Smooth muscle cell of the brain vasculature (primary cell): ENCODE measurements at places on chromosomes 2 and 18.

GRCh38 chr2:235505181-235505741 lies 11.4 kb downstream of the AGAP1 start:
- no peak for DNase-seq

DNA sequence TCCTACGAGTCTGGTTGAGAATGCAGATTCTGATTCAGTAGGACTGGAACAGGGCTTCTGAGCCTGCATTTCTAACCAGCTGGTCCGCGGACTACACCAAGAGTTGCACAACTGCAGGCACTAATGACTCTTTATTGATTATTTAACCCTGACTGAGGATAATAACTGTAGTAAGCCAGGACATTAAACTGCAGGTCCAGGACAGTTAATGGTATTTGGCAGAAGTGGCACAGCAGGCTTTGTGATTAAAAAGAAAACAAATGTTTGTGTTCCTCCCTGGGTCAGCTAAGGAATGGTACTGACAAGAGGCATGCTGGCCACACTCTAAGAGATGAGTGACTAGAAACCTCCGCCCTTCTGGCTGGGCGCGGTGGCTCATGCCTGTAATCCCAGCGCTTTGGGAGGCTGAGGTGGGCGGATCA lies 59.4 kb downstream of the ALPK2 start:
- DNase-seq: no peak

- DNase-seq: no peak
Observed at GRCh38 chr2:105737980-105738657, 6.6 kb upstream of the NCK2 start.

- no peak for DNase-seq
Observed at GRCh38 chr2:66322506-66323260, 112.2 kb upstream of the MEIS1 start.

GRCh38 chr18:57833441-57834101 lies 30.5 kb upstream of the ATP8B1 start:
- DNase-seq: no peak

DNA sequence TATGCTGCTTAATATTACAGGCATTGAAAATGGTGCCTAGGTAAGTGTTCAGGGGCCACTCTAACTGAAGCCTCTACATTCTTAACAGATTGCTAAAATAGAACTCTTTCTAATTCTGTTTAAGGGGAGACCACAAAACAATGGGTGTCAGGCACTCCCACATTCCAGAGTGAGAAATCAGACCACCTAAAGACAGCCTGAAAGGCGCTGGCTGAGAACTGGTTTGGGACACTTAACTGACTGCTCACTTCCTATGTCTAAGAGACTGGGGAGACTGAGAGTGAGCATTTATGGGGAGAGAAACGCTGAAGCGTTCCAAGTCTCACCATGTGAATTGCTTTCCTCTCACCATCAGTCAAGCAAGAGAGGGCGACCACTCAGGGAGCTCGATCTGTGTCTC lies 108.8 kb upstream of the ITGB6 start:
- no peak for DNase-seq

- DNase-seq: no peak
Observed at GRCh38 chr2:111708476-111709180, 175.4 kb downstream of the ANAPC1 start.

DNA sequence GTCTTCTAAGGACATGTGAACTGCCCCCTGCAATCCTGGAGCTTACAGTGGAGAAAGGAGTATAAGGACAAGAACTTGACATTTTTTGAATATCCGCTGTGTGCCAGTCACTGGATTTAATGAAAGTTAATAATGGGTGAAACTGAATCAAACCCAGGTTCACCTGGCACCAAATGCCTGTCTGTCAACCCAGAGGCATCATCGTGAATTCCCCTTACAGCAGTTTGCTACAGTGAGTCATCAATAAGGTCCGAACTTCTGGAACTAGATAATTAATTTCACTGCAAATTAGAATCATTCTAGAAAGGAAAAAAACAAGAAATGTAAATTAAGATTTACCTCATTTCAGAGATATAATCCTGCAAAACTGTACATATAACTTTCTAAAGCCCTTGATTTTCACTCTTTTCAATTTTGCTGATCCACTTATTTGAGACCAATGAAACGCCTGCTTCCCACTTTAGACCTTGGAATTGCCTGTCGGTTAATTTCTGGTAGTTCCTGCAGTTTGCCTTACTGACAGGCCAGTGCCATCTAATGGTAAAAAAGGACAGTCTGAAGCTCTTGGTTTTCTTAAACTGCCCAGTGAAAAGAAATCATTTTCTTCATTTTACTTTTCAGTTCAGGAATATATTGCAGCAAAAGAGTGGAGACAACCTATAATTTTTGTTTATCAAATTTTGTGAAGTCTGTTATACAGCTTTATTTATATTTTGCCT lies 8.2 kb downstream of the DSG2 start:
- DNase-seq: no peak

DNA sequence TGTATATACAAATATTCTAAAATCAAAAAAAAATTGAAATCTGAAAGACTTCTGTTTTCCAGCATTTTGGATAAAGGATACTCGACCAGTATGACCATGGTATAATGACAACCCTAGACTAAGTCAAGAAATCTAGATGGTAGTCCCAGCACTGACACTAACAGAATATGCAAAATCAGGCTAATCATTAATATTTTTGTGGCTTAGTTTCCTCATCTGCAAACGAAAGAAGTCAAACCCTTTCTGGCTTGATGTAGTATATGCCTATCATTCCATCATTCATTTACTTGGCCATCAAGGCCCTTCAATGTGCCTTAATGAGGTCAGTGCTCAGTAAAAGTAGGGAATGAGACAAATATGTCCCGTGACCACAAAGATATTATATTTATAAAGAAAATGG lies 83.5 kb downstream of the NCKAP5 start:
- DNase-seq: no peak

DNA sequence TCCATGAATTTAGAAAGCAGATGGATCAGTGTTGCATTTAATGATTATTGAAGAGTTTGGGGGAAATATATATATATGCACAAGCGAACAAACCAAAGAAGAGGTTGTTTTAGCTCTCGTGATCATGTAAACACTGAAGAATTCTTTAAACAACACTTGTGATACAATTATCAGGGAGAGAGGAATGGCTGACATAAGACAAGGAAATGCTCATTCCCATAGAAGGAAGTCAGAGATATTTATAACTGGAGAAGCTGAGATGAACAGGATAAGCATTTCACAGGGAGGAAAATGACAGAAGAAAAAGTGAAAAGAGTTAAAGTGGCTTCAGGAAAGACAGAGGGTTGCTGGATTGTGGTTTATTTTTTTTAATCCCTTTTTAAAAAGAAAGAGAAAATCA lies 10.6 kb upstream of the COL6A3 start:
- DNase-seq: no peak

- no peak for DNase-seq
Observed at GRCh38 chr2:239377591-239377990, 23.2 kb downstream of the HDAC4 start.

DNA sequence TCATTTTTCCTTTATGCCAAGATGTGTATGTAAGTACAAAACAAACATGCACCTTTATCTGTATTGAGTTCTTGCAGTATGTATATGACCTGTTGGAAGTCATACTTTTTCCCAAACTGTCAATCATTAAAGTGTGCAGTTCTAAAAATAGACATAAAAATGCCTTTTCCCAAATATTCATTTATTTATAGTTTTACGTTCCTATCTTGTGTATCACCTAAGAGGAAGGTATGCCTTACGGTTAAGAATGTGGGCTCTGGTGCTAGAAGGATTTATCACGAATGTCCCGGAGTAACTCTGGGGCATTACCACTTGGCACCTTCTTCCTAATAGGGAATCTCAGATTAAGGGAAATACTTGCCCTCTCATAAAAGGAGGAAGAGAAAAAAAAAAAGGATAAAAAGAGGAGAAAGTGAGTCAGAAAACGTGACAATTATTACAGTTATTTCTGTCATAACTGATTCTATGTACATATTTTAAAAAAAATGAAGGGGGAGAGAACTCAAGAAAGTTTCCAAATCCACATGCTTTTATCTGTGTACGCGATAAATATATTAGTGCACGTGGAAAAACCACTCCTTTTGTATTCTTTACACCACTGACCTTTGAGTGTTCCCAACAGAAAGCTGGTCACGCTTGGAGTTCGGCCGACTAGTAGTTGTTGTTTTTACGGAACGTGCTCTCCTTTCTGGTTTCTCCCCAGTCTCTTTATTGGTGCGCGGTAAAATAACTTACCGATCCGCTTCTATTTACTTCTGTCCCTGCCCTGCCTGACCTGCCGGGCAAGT lies 721 bp downstream of the MCEE start:
- DNase-seq: no peak

GRCh38 chr18:23835506-23835905 lies 146.3 kb downstream of the LAMA3 start:
- no peak for DNase-seq

GRCh38 chr2:119838179-119838578 lies 78.5 kb downstream of the PTPN4 start:
- no peak for DNase-seq

DNA sequence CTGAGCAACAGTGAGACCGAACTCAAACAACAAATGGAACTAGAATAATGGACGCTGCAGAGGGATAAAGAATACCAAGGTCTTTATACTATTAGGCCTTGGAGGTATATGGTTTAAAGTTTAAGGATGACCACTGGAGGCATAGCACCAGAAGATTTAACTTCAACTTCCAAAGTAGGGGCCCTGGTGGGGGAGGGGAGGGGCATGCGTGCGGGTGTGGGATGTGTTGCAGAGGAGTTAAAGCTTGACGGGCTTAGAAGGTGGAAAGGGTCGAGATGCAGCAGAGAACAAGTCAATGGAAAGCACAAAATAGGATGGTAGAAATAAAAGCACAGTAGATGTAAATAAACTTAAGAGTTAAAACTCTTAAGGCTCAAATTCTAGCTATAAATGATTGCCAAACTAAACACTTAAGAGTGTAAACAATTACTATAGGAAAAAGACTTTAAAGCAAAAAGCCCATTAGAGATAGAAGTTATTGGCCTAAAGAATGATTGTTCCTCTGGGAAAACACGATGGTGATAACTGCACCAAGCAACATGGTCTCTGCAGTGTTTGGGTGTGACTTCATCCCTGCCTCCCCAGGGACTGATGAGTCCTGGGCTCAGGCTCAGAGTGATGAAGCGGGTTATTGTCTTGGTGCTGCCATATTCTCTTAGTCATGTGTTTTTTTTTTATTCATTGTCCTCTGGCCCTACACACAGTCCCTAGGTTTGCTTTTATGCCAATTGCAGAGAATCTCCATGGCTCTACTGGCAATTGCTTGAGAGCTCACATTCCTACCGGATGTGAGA lies 13.0 kb downstream of the RRM2 start:
- no peak for DNase-seq

DNA sequence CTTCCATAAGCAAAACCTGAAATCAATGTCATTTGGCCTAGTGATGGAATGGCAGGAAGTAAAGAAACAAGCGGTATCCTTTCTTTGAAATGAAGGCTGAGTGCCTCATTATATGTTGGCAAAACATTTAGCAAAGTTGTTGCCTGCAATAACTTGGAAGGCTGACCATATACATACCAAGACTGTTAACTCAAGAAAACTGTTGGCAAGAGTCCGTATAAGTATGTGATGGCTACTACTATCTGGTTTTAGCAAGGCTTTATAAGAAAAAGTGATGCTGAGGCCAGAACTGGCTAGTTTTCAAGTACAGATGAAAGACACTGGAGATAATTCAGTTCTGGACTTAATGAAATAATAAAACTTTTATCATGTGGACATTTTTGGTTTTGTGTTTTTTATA lies 356.2 kb downstream of the ZNF521 start:
- no peak for DNase-seq

- DNase-seq: no peak
Observed at GRCh38 chr18:31429623-31430022, 17.9 kb upstream of the DSG3 start.

DNA sequence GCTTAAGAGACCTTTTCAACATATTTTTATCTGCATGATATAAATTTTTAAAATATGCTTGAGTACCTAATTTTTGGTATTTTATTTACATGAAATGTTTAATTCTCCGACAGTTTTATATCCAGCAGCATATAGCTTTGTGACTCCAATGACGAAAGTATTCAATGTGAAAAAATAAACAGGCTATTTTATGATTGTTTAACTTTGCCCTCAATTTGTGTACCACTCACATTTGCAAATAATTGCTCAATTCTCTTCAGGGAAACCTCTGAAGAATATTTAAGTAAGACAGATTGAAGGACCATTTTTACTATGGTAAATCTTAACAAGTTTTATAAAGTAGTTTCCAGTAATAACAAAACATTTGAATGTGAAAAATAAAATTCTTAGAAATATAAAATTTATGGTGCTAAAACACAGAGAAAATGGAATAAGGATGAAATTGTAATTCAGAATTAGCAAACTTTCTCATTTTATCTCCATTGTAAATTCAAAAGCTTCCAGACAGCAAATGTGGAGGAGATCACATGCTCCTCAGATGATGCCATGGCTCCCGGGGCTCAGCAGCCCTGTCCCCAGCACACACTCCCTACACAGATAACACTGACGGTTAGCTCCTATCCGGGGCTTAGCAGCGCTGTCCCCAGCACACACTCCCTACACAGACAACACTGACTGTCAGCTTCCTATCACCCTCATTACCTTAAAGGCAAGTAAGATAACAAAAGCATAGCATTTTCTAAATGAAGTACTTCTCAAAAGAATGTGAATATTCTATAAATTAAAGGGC lies 39.7 kb downstream of the SH3YL1 start:
- DNase-seq: no peak

DNA sequence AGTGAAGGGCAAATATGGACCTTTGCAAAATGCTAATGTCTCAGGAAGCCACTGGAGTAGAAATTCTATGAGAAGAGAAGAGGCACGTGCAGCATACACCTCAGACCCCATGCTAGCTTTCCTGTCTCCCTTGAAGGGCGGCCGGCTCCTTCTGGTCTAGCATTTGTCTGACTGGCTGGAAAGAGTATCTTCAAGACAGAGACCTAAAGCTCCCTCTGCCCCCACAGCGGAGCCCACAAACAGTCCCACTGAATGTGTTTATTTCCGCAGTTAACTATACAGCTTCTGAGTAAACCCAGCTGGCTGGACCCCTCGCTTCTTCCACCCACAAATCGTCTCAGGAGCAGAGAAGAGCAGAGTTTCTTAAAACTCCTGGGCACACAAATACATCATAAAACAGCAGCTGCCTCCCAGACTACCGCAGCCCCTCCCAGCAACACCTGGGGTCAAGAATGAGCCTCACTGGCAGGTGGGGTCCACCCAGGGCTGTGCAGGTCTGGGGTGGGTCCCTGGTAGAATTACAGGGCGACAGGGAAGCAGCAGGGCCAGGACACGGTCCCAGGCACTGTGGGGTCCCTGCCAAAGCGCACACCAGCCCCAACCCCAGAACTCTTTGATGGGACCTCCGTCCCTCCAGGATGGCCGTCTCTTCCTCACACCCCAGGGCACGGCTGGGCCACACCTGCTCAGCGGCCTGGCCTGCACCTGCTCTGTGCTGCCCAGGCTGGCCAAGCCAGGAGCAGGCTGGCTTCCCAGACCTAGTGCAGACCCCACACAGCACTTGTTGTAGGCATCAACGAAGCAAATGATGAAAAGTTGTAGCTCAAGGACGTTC lies 103.8 kb downstream of the PXDN start:
- no peak for DNase-seq

GRCh38 chr18:12628706-12629702 lies 28.9 kb downstream of the SPIRE1 start:
- no peak for DNase-seq
